ENCODE measurements at places on chromosomes 13 and 19.

DNA sequence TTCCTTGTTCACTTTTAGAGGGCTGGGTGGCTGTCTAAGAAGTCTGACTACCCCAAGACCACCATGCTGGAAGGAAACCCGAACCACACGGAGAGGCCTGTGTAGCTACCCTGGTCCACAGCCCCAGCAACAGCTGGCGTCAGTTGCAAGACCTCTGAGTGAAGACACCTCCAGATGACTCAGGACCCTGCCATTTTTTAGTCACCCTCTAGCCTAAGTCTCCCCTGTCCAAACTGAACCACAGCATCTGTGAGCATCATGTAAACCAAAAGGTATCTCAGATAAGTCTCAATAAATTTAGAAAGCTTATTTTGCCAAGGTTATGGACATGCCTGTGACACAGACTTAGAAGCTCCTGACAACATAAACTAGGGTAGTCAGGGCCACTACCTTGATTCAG, 2.2 kb upstream of the SYDE1 start:
- DNase-seq: no peak

DNA sequence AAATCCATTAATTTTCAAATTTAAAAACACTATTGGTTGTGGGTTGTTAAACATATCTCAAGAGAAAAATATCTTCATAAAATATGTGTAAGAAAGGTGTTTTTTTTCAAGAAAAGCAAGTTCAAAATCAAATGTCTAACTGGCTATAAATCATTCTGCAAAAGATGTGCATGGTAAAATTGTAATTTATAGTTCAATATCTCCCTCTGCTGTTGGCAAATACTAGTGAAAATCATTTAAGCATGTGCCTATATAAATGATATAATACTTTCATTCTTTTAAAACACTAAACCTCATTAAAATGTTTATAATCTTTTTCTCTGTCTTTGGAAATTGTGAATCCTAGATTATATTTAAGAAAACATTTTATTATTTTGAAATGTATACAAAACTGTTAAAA, 17.2 kb upstream of the SLITRK6 start:
- DNase-seq: no peak

DNA sequence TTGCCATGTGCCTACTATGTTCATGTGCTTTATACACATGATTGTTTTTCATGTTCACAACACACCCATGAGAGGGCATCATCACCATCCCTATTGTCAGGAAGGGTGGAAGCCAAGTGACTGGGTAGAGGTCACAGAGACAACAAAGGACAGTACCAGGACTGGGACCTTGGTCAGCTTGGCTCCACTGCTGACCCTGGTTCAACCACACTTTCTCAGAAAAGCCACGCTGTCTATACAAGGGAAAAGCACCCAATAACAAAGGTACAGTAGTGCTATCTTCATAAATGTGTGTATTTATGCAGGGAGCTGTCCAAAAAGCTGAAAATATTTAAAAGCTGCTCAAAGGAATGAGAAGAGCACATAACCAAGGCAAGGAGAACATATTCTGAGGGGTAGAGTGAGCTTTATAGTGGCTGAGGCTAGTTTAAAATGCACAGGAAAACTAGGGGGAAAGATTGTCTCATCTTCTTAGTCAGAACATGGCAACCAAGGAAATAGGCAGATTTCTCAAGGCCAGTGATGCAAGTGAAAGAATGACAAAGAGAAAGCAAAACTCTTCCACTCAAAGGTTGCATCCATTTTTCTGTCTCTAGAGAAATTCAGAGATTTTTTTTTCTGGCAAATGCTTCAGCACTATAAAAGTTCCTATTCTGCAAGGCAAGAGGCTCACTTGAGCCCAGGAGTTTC, 415.0 kb downstream of the FOXO1 start:
- DNase-seq: no peak

GRCh38 chr19:28990522-28990921, 222.4 kb downstream of the UQCRFS1 start:
- DNase-seq: no peak

GRCh38 chr13:38417727-38418126, 68.1 kb downstream of the UFM1 start:
- no peak for DNase-seq

Measured in HCT116 (cell line).